ENCODE measurements at places on chromosomes 3 and 15.
A peak's percentile ranks its signal among the peaks of the same experiment; 100 is the strongest.

GRCh38 chr3:152244517-152244888 lies 24.2 kb upstream of the MBNL1 start:
- DNase-seq, result no peak

GRCh38 chr3:150286390-150287147 lies 121.5 kb upstream of the TSC22D2 start:
- DNase-seq, result no peak

GRCh38 chr3:136819392-136819730 lies 435 bp downstream of the SLC35G2 start:
- DNase-seq, result peak; percentile 69

DNA sequence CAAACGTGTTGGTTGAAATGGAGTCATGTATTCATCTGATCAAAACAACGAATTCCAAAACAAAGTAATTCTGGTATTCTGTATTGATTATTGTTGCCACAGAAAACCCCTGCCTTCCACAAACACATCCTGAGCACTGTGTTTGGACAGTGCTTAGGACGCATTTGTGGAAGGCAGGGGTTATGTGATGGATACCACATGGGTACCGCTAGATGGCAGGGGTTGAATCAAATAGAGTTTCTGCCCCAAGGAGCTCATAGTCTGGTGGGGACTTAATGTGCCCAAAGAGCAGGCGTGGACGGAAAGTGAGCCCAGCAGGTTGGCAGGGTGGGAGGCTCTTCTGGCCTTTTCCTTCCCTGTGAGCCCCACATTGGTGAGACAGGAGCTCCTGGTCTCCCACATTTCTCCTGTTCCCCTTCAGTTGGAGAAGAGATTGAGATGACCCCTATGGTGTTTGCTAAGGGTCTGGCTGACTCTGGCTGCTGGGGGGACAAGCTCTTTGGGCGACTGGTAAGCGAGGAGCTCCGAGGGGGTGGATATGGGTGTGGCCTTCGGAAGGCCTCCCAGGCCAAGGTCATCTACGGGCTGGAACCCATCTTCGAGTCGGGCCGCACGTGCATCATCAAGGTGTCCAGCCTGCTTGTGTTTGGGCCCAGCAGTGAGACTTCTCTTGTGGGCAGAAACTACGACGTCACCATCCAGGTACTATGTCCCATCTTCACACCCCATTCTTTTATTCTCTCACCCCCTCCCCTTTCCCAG lies 22.1 kb upstream of the SLC28A1 start:
- DNase-seq, result no peak

GRCh38 chr3:99472385-99472784 lies 166.0 kb upstream of the COL8A1 start:
- no peak for DNase-seq

GRCh38 chr15:45873781-45874180 lies 239.0 kb downstream of the SQOR start:
- DNase-seq, result no peak

- DNase-seq, result no peak
Measured at GRCh38 chr3:112489674-112490479, 9.4 kb downstream of the BTLA start.

DNA sequence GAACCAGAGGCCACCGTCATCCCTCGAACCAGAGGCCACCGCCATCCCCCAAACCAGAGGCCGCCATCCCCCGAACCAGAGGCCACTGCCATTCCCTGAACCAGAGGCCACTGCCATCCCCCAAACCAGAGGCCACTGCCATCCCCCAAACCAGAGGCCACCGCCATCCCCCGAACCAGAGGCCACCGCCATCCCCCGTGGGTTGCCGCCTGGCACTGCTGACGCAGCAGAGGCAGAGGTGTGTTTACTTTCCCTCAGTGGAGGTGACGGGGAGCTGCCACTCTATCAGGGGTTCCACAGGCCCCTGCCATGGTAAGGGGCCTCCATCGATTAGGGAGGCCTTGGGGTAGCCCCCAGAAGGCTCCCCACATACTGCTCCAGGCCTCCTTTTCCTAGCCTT lies 1.5 kb downstream of the IQSEC1 start:
- no peak for DNase-seq

- DNase-seq, result peak; percentile 74
Measured at GRCh38 chr3:128875556-128876120, 3.8 kb upstream of the ACAD9 start.

DNA sequence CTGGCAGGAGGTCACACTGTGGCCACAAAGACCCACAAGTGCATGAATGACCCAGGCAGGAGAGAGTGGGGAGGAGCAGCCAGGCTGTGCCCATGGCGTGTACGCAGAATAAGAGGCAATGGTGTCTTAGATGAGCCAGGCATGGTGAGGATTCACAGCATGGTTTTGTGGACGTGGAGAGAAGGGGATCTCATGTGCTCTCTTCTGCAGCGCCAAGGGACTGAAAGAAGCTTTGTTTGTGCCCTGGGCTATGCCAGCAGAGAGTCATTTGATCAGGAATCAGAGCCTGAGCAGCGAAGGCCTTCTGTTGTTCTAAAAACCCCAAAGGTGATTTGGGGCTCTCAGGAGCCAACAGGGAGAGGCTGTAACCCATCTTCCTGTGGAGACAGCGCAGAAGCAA lies 18.7 kb upstream of the RPP14 start:
- no peak for DNase-seq
